AG09309 (cell line): ENCODE measurements at places on chromosomes 6 and 20.

GRCh38 chr20:50223039-50224005, 32.7 kb downstream of the CEBPB start:
- no peak for DNase-seq

GRCh38 chr6:15892369-15892768, 229.5 kb upstream of the DTNBP1 start:
- DNase-seq, result no peak

DNA sequence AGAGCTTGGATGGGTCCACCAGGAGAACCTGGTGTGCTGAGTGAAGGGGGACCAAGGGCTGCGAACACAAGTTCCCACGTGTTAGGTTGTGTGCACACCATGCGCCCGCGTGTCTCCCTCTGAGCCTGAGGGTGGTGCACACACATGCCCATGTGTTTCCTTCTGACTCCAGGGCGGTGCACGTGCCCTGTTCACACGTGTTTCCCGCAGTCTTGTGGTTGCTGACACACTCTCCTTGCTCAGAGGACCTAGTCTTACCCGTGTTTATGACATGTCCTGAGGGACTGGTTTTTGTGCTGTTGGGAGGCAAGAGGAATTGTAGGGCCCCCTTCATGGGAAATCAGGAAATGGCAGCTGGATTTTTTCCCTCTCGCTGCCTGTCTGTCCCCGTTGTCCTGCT, 36.3 kb upstream of the PCMTD2 start:
- DNase-seq, result no peak

- DNase-seq, result no peak
Measured at GRCh38 chr6:33418690-33419291, 884 bp upstream of the CUTA start.

GRCh38 chr20:14142964-14143627, 147.8 kb downstream of the MACROD2 start:
- DNase-seq, result peak; percentile 7

DNA sequence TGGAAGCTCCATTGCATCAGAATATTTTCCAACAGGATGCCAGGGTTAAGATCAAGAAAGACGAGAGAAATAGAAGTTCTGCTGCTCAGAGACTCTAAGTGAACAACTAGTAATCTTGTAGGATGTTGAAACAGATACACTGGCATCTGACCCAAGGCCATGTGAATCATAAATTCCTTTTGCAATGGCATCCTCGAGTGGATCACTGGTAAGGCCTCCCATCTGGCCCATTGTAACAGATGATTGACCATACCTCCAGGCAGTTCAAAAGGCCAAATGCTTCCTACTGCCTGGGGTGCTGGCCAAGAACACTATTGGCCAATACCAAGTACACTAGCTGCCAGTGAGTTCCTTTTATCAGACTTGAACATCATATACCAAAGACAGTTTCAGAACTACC, 9.9 kb upstream of the SLC17A3 start:
- DNase-seq, result peak; percentile 67

GRCh38 chr6:170292407-170293158, 1.7 kb upstream of the DLL1 start:
- DNase-seq, result no peak

- peak; percentile 94 for DNase-seq
Measured at GRCh38 chr20:53708129-53708968, 114.7 kb upstream of the ZNF217 start.

- DNase-seq, result no peak
Measured at GRCh38 chr20:4749326-4749725, 27.6 kb downstream of the PRND start.

DNA sequence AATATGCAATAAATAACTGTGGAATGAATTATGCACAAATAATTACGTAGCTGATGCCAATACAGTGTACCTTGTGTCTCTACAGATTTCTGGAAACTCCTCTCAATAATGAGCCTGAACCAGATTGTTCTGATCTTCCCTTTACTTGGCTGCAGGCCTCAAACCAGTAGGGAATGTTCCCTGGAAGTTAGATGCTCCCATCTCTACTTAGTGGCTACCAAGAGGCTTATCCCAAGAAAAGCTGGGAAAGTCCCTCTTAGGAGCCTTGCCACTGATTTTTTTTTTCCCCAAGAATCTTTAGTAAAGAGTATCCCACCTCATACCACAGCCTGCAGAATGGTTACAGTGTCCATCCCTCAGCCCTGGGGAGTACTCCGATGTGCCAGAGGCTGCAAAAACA, 702.1 kb downstream of the RFPL4B start:
- DNase-seq, result no peak

DNA sequence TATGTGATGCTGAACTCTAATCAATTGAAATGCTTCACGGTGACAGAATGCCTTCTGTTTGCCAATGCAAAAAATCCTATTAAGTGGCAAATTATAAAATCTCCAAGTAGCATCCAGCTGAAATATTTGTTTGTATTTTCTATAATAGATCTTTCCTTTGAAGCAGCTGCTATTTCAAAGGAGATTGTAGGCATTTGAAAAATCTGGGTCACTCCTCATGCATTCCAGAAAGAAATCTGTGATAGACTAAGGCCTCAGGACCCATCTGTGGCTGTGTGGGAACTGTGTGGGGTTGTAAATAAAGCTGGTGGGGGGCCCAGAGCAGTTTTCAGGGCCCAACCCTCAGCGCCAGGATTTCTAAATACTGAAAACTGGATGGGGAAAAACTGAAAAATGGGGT, 216.9 kb upstream of the ARG1 start:
- DNase-seq, result no peak

- DNase-seq, result no peak
Measured at GRCh38 chr6:108575905-108576494, 15.3 kb downstream of the FOXO3 start.

- peak; percentile 29 for DNase-seq
Measured at GRCh38 chr6:147741389-147741788, 232.9 kb downstream of the SAMD5 start.

- DNase-seq, result no peak
Measured at GRCh38 chr20:34744847-34745246, 40.7 kb downstream of the TP53INP2 start.
